ENCODE measurements at places on chromosomes 5 and 9. TPM values are rescaled to one million over a fixed set of nuclear protein-coding genes. Genes with fewer than 3 reads are reported as not detected.

DNA sequence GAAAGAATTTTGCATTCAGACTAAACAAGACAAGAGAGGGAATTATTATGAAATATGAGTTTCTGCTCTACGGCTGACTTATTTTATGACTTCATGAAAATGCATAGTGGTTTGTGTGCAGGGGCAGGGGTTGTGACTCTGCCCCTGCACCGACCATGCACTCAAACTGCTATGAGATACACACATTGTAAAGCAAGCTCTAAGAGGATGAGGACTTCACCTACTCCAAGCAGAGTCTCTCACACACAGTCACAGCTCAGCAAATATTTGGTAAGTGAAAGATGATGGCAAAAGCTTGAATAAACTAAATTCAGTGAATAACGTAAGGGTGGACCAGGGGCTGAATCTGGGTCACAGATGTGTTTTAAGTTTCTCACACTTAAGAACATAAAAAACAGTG lies 542.9 kb downstream of the PRELID2 start:
- no peak for DNase-seq

DNA sequence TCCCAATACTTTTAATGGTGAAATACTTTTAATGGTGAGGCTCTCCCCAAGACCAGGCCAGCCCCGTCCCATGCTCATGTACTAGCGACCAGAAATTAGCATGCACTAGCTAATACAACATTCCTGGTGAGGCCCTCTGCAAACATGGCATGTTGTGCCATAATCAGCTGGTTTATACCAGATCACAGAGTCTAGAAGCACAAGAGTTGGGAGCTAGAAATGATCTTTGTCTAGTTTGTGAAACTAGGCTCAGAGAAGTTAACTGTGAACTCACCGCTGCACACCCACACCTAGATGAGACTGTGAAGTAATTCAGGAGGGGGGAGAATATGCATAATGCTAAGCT lies 37.4 kb downstream of the MTMR12 start:
- DNase-seq = no peak

DNA sequence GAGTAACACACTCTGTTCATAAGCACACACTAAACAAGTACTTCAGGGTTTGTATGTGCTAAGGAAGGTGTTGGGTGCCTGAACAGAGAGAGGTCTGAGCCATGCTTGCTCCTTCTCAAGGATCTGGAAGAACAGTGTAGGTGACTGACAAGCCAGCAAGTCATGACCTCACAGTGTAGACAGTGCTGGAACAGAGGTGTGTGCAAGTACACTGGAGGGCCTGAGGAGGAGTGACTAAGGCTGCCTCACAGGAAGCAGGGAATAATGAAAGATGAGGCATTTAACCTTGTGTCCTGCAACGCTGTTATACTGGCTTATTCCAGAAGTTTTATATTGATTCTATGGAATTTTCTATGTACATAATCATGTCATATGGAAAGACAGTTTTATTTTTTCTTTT lies 83.9 kb downstream of the TMEM174 start:
- DNase-seq = no peak

DNA sequence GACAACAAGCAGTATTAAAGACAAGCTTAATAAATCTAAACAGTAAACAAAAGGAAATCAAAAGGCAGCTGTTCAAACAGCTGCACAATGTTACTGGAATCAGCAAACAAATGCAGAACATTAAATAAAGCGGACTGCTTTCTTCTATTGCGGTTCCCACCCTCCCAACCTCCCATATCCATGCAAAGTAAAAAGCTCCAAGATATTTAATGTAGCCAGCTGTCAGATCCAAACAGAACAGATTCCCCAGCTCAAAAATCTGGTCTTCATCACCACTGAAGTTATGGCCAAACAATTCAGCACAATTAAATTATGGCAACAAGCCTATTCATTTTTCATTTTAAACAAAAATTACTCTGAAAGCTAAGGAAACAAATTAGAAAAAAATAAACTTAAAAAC lies 75.9 kb downstream of the SLC38A9 start:
- no peak for DNase-seq

TDRD7 gene
- 5.6 TPM for polyA plus RNA-seq

GRCh38 chr5:579746-580366 lies 32.3 kb upstream of the CEP72 start:
- DNase-seq = no peak

SERF1A gene
- 3.1 TPM for polyA plus RNA-seq

GRCh38 chr9:99023831-99024230 lies 80.1 kb downstream of the COL15A1 start:
- no peak for DNase-seq

- DNase-seq = no peak
These were observed 50.8 kb upstream of the SLIT3 start for GRCh38 chr5:169351721-169352120.

KIF20A gene
- polyA plus RNA-seq = not detected

DNA sequence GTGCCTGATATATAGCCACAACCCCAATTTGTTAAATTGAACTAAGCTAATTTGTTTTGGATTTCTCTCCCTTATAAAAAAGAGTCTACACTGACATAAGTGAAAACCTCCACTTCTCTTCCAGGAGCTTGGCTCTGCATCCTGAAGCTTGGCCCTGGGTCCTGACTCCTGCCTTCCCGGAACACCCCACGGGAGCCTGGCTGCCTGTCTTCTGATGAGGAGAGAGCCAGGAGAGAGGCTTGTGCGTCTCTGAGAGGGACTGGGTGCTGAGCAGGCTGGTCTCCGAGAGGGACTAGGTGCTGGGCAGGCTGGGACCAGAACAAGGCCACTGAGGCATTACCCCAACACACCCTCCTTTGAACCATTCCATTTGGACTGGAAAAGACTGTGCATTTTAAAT lies 6.5 kb upstream of the PTGES start:
- no peak for DNase-seq

- no peak for DNase-seq
These were observed 1149.0 kb downstream of the EFNA5 start for GRCh38 chr5:106521701-106522100.

- DNase-seq = no peak
These were observed 120.5 kb upstream of the BOD1 start for GRCh38 chr5:173736923-173737412.

GRCh38 chr5:17127743-17128231 lies 89.6 kb upstream of the BASP1 start:
- no peak for DNase-seq

LCN10 gene
- polyA plus RNA-seq = 0.22 TPM

DNA sequence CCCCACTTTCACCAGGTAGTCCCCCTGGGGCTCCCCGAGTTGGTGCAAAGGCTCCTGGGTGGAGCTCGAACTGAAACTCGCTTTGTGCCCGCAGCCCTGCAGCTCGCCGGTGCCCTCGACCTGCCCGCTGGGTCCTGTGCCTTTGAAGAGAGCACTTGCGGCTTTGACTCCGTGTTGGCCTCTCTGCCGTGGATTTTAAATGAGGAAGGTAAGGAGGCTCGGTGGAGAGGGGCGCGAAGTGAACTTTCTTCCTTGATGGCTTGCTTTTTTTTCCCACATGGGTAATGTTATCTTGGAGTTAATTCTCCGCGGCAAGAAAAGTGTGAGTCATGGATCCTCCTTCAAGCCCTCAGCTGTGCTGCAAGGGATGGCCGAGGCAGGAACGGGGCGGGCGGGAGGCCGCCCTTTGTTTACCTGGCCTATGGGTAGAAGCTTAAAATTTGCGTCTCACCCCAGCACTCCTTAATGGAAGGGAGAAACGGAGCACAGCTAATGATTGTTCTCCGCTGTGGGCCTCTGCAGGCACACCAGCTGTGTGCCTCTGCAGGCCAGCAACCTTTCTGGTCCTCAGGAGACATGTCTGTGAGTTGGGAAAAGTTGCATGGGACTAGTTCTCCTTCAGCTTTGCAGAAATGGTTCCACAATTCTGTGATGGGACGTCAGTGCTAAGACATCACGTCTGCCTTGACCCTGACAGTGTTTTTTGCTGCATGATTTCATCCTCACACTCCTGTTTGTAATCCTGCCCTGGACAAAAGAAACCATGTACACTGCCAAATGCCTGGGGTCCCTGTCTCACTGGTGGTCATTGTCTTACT lies 1.1 kb downstream of the MAMDC2 start:
- no peak for DNase-seq

STRBP gene
- polyA plus RNA-seq = 21.5 TPM

CBY3 gene
- 0.36 TPM for polyA plus RNA-seq

- DNase-seq = no peak
These were observed 34.6 kb downstream of the OTULIN start for GRCh38 chr5:14699159-14699558.

All from CD4-positive, alpha-beta memory T cell (primary cell).